ENCODE measurements at places on chromosomes 12 and 14.

- DNase-seq: no peak
Observed at GRCh38 chr12:68237619-68238018, 12.0 kb upstream of the IL26 start.

GRCh38 chr12:27521066-27521465 lies 2.9 kb upstream of the PPFIBP1 start:
- no peak for DNase-seq

- no peak for DNase-seq
Observed at GRCh38 chr12:5567016-5567725, 135.3 kb downstream of the NTF3 start.

- no peak for DNase-seq
Observed at GRCh38 chr14:89572596-89573398, 155.8 kb upstream of the FOXN3 start.

GRCh38 chr12:1188016-1188415 lies 197.0 kb downstream of the ERC1 start:
- DNase-seq: no peak

GRCh38 chr12:122730215-122731014 lies at the start of gene HCAR1:
TSS of gene HCAR1 (minus strand) at chr12:122730844. CDS start at chr12:122730339, 505 bp downstream.
- DNase-seq: no peak

DNA sequence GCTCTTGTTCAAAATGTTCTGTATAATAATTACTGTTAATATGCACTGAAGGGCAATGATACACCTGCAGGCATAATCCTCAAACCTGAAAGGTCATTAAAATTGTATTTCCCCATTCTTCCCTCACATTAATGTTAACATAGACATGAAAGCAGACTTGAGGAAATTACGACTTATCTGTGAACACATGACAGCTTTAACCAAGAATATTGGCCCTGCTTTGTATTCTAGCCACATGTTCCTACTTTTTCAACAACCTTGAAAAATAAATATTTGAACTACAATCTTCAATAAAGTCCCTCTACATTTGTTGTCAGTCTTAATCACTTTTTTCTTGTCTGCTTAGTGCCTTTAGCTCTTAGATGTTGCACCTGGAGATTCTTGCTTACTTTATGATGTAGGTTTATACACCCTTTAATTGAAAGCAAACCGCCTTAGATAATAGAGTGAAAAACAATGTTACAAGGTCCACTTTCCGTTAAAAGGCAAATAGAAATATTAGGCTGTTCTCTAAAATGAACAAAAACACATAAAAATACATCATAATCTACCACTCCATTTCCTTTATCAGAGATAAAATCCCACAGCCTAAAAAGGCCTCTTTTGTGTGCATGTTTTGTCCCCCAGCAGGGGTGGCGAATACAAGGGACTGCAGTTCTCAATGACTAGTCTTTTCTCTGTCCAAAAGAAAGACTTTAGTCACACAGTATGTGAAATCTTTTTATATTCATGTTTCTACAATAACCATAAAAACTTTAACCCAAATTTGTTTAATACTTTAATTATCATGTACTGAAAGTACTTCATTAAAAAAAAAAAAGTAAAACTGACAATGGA lies 55.9 kb downstream of the ZFC3H1 start:
- DNase-seq: peak; percentile 57

- DNase-seq: peak; percentile 80
Observed at GRCh38 chr12:10673659-10674384, at the start of gene STYK1. TSS of gene STYK1 (minus strand) at chr12:10674052. CDS start at chr12:10634618, 39,434 bp downstream.

DNA sequence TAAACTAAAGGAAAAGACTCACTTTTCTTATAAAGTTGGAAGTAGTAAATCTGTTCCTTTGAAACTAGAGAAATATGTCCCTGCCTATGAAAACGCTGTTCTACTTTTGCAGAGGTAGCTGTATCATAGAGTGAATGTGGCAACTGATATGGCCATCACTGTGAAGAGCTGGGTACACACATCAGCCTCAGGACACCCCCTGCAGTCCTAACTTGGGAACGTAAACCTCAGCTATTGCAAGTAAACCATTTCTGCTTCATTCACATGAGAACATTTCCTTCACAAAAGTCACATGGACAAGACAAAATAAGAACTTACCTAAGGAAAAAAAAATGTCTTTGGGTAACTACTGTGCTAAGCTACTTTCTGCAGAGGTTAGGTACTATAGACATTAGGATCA lies 233.3 kb upstream of the PPFIA2 start:
- DNase-seq: no peak

DNA sequence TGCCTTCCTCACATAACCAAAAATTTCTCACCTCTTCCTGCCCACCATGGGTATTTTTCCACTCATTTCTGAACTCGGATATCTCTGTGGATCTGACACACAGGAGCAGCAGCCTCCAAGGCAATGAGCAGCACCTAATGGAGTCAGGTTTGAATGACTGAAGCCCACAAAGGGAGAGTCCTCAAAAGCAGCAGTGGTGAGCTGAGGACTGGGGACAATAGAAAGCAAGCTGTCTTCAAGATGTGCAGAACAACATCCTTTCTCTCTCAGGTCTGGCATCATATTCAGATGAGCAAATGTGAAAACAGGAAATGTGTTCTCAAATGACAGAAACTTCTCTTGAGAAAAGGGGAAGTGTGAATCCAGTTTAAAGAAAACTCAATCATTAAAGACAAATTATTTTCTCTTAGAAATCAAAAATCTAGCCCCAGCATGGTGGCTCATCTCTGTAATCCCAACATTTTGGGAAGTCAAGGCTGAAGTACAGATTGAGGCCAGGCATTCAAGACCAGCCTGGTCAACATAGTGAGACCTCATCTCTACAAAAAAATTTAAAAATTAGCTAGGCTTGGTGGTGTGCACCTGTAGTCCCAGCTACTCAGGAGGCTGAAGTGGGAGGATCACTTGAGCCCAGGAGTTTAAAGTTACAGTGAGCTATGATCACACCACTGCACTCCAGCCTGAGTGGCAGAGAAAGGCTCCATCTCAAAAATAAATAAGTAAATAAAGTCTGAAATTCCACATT lies 54.2 kb downstream of the C12orf42 start:
- DNase-seq: no peak

DNA sequence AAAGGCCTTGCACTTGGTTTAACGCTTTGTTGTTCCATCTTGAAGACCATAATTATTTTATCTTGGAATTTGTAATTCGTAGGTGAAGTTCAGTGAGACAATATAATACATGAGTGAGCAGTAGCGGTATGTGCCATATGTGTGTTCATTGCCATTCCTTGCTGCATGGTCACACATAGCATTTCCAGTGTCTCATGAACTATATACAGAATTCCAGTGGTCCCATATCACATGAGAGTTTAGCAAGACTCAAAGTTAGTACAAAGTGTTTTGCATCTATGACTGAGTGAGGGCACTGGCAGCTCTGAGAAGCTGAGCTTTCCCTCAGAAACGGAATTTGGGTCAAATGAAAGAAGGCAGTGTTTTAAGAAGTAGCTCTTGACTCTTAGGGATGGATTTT lies 359.8 kb downstream of the FOXG1 start:
- DNase-seq: no peak

- DNase-seq: no peak
Observed at GRCh38 chr14:56996721-56997399, 186.6 kb upstream of the OTX2 start.

DNA sequence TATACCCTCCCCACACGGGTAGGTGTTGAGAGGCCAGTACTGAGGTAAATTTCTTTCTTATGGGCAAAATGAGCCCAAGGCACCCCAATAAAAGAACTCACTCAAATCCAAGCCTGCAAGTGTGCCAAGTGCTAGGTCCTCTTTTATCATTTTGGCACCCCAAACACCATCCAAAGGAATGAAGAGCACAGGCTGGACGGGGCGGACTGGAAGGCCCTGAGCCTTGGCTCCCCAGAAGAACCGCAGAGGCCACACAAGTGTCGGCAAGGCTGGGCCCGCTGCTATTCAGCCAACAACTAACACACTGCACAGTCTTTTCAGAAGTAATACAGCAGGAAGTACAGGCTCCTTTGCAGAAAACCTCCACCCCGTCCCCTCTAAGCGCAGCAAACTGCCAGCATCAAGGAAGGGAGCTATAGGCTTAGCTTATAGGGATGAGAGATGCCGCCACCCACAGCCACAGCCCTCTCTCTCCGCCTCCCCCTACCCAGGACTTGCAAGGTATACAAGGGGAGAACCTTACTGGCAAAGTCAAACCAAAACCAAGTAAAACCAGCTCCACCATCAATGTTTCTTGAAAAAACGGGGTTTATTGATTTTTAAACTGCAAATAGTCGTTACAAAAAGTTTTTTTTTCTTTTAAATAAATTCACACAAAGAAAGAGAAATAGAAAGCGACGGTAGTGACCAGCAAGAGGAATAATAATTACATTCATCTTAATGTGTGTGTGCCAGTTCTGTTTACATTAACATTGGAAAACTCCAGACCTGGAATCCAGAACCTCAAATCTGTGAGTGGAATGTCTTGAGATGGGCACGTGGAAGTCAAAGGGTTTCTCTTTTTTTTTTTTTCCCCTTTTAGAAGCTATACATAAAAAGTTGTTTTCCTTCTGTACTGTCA lies 5.5 kb downstream of the ZFP36L1 start:
- DNase-seq: no peak

DNA sequence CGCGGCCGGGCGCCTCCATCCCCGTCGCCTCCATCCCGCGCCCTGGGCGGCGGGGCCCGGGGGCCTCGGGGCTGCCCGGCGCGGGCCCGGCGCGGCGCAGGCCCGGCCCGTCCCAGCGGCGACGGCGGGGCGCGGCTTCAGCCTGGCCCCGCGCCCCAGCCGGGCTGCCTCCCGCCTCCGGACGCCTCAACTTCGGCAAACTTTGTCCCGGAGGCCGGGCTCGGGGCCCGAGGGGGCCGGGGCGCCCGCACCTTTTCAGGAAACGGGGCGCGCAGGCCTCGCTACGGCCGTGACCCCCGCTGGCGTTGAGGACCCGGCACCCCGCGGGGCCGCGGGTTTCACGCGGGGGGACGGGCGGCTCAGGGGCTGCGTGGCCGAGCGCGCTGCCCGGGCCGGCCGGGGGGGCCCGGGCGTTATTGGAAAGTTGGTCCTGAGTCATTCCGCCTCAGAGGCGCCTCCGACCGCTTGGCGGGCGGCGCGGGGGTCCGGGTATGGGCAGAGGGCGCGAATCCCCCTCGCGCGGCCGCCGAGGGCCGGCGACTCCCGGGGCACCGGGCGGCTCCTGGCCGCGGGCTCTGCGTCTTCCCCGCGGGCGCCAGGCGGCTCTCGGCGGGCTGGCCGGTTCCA lies 575 bp downstream of the TRAF3 start:
- DNase-seq: no peak

- peak; percentile 31 for DNase-seq
Observed at GRCh38 chr14:79077096-79077495, 906.9 kb downstream of the NRXN3 start.

- no peak for DNase-seq
Observed at GRCh38 chr12:54561164-54561563, 11.8 kb downstream of the PDE1B start.

DNA sequence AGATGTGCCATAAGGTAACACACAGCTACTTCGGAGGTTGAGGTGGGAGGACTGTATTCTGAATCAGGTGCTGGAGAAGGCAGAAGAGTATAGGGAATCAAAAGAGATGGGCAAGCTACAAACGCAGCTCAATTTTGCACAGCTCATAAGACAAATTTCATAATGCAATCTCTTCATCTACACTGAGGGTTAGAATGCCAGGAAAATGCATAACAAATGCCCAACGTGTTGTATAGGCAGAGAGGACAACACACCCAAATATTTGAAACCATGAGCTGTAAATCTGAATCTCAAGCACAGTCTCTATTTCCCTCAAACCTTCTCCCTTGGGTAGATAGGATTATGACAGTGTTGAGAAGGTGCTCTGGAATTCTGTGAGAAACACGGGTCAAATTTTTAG lies 263.1 kb upstream of the FOXN3 start:
- DNase-seq: no peak

GRCh38 chr12:119627686-119628085 lies 34.1 kb downstream of the TMEM233 start:
- DNase-seq: no peak
